ENCODE measurements at places on chromosomes 1 and 21. TPM values are rescaled to one million over a fixed set of nuclear protein-coding genes. Genes with fewer than 3 reads are reported as not detected.

Gene B3GALT2
- total RNA-seq = not detected

Gene DPM3
- total RNA-seq = 53.5 TPM

Gene COL6A1
- 375 TPM for total RNA-seq

Gene SPRR3
- not detected for total RNA-seq

- no peaks in the 10 kb centered on the region for H3K4me1 ChIP-seq
- H3K27ac ChIP-seq = no peak overlapping the region
- no peaks in the 10 kb centered on the region for H3K27me3 ChIP-seq
- H3K4me3 ChIP-seq = no peak overlapping the region
These were observed 16.5 kb upstream of the PARP1 start for GRCh38 chr1:226424221-226425003.

DNA sequence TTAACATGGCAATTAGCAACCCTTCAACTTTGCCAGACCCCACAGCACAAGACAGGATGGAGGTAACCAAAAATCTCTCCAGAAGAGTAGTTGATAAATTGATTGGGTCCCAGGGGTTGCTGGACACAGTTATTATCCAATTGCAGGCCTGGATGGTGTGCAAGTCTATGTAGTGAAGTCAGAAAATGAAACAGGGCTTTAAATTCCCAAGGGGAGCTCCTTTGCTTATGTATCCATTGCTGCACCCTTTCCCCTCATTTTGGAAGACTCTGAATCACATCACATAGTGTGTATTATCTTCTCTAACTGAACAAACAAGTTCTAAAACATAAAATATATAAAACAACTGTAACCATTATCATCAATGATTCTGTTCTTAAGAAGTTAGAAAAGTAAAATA, 550.2 kb downstream of the LMO4 start:
- H3K4me3 ChIP-seq = no peak overlapping the region
- H3K36me3 ChIP-seq = no peaks in the 10 kb centered on the region
- DNase-seq = no peak
- H3K4me1 ChIP-seq = no peaks in the 10 kb centered on the region
- no peak overlapping the region for H3K27ac ChIP-seq
- H3K27me3 ChIP-seq = no peaks in the 10 kb centered on the region

GRCh38 chr1:40976952-40977690, 2.4 kb upstream of the CTPS1 start:
- no peak overlapping the region for H3K4me3 ChIP-seq
- H3K36me3 ChIP-seq = no peaks in the 10 kb centered on the region
- H3K27ac ChIP-seq = no peak overlapping the region
- H3K4me1 ChIP-seq = no peaks in the 10 kb centered on the region
- no peaks in the 10 kb centered on the region for H3K27me3 ChIP-seq
- no peak for DNase-seq

DNA sequence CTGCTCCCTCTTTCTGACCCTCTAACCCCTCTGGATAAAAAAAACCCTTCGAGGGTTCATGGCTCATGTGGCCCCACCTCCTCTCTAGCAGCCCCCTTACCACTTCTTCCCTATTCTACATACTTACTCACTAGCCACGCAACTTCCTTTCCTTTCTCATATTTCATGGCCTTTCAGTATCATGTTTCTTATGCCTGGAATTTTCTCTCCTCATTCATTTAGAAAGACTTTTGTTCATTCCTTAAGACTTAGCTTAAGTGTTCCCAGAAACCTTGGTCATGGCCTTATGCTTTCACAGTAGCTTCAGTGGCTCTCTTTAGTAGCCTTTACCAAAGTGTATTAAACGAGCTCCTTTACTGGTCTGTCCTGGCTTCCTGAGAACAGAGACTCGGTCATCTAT, 6.1 kb downstream of the ACP6 start:
- H3K4me3 ChIP-seq = no peak overlapping the region
- no peaks in the 10 kb centered on the region for H3K27me3 ChIP-seq
- peaks cover 6% of the 10 kb centered on the region for H3K36me3 ChIP-seq
- H3K4me1 ChIP-seq = no peaks in the 10 kb centered on the region
- DNase-seq = no peak
- H3K27ac ChIP-seq = no peak overlapping the region

DNA sequence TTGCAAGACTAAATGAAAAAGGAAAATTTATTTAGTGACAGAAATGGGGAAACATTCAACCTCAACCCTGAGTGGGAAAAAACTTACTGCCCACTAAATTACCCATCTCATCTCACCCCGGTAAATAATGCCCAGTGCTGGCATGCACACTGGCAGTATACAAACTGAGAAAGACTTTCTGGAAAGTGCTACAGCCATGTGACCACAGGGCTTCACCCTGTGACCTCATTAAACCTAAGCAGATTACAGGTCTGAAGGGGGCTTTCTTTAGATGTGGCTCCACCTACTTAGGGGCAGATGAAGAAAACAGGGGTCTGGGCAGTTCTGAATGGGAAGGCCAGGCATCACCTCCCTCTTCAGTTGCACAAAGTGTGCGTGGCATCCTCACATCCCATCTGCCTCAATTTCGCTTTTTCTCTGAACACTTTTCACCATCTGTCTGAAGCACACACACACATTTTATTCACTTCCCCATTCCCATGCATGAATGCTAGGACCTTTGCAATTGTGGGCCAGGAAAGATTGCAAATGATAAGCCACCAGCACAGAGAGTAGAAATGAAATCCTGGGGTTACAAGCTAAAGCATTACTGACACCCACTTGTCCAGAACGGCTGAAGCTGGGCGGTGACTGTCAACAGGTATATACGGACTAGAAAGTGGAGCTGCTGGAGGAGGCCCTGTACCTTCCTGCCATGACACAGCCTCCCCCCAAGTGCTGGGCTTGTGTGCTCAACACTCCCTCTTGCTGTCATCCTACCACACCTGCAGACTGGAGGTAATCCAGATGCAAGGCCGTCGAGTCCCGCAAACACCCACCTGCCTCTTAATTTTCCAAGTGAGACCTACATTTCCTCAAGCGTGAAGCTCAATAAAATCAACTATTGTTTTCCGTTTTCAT, 2.7 kb downstream of the NADK start:
- H3K27me3 ChIP-seq = no peaks in the 10 kb centered on the region
- H3K36me3 ChIP-seq = peaks cover 25% of the 10 kb centered on the region
- H3K27ac ChIP-seq = no peak overlapping the region
- no peak for DNase-seq

GRCh38 chr1:246647113-246647512, 77.1 kb upstream of the SCCPDH start:
- no peak overlapping the region for H3K4me3 ChIP-seq
- DNase-seq = peak; percentile 91

DNA sequence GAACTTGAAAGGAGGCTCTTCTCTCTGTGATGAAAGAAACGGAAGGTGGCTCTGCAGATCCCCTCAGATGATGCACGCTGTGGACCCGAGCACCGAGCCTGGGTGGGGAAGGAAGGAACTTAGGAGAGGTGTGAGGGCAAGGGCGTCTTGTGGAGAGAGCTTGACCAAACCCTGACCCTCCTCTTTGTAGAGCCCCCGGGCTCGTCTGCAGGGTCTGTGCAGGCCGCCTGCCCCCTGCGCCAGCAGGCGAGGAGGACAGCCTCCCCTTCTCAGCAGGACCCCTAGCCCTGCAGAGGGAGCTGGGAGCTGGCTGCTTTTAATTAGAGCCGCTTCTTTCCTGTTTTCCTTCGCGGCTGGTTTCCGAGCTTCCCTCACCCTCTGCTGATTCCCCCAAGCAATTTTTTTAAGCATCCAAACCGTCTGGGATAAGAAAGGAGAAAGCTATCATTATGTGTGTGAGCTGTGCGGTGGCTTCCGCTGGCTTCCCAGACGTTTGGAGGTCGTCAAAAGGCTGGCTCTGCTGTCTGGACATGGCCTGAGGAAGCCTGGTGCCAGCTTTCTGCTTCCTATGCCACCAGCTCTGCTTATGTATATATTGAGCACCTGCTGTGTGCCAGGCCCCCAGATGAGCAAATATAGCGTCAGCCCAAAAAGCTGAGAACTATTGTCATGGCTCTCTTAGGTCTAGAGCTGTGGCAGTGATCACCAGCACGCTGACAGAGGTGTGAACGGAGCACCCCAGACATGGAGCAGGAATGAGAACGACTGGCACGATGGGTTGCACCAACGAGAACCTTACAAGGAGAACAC, 160.2 kb upstream of the IRF2BP2 start:
- peak overlapping the region; percentile 27 for H3K27ac ChIP-seq
- H3K36me3 ChIP-seq = no peaks in the 10 kb centered on the region
- H3K27me3 ChIP-seq = no peaks in the 10 kb centered on the region

DNA sequence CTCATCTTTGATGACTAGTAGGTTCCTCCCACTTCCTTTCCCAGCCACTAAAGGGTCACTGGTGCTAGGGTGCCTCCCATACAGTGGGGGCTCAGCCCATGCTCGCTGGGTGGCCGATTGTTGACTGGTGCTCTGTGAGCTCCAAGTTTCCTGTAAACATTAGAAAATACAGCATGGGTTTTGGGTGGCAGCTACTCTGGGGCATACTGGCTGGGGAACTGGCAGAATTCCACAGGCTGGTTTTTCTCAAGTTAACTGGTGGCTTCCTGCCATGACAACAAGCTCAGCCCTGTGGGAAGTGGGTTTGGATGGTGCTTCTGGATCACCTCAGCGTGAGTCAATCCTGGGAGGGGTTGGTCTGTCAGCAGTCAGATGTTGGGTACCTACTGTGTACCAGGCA, 28.7 kb upstream of the CRNN start:
- no peaks in the 10 kb centered on the region for H3K4me1 ChIP-seq
- H3K36me3 ChIP-seq = no peaks in the 10 kb centered on the region
- no peaks in the 10 kb centered on the region for H3K27me3 ChIP-seq
- H3K27ac ChIP-seq = no peak overlapping the region
- no peak overlapping the region for H3K4me3 ChIP-seq
- DNase-seq = no peak

- H3K4me3 ChIP-seq = no peak overlapping the region
- H3K27ac ChIP-seq = no peak overlapping the region
- no peak for DNase-seq
- H3K4me1 ChIP-seq = peaks cover 3% of the 10 kb centered on the region
These were observed 26.3 kb upstream of the NEK2 start for GRCh38 chr1:211701733-211702132.

DNA sequence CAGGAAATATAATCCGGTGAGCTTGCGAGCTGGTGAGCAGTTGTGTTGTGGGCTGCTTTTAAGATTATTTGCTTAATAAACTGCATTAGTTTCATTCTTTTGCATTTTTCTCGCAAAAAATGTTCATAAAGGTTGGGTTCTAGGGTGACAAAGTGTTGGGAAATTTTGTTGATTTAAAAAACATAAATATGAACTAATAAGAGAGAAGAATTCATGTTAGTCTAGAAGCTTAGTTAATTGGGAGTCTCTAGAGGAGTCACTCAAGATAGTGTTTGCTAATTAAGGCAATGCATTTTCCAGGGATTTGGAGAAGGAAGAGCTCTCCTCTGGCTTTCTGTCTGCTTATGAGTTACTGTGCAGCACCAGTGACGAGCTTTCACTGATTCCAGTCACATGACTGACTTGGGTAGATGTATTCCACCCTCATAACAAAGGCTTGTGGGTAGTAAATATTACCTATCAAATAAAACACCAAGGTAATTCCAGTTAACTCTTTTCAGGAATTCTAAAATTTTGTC, 417.0 kb downstream of the PTBP2 start:
- H3K4me1 ChIP-seq = peaks cover 8% of the 10 kb centered on the region
- H3K4me3 ChIP-seq = no peak overlapping the region
- no peaks in the 10 kb centered on the region for H3K27me3 ChIP-seq
- no peak for DNase-seq
- H3K36me3 ChIP-seq = no peaks in the 10 kb centered on the region
- H3K27ac ChIP-seq = no peak overlapping the region

- H3K36me3 ChIP-seq = peaks cover 6% of the 10 kb centered on the region
- no peak for DNase-seq
- no peaks in the 10 kb centered on the region for H3K27me3 ChIP-seq
These were observed 8.9 kb downstream of the MTF1 start for GRCh38 chr1:37850352-37850955.

DNA sequence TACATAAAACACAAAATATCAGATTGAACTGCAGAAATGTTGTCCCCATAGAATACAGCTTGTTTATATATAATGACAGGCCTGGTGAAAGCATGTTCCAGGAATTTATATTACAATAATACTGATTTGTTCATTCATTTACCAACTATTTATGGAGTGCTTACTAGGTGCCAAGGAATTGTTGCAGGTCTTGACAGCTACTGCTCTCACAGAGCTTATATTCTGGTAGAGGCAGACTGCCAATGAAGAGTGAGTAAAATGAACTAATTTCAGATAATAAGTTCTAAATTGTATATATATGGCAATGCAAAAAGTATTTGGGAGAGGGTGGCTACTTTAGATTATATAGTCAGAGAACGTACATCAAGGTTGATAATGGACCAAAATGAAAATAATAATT, 152.0 kb downstream of the COQ8A start:
- no peaks in the 10 kb centered on the region for H3K27me3 ChIP-seq
- no peak for DNase-seq
- H3K27ac ChIP-seq = no peak overlapping the region

GRCh38 chr1:208047476-208047934, 136.6 kb upstream of the CD34 start:
- no peak for DNase-seq
- peaks cover 100% of the 10 kb centered on the region for H3K36me3 ChIP-seq
- no peak overlapping the region for H3K4me3 ChIP-seq
- H3K4me1 ChIP-seq = peaks cover 8% of the 10 kb centered on the region

GRCh38 chr1:33392639-33393038, 38.3 kb downstream of the PHC2 start:
- H3K4me1 ChIP-seq = no peaks in the 10 kb centered on the region
- no peak overlapping the region for H3K27ac ChIP-seq
- DNase-seq = no peak
- no peaks in the 10 kb centered on the region for H3K36me3 ChIP-seq

GRCh38 chr1:239478069-239478468, 91.7 kb downstream of the CHRM3 start:
- H3K27ac ChIP-seq = no peak overlapping the region
- no peak overlapping the region for H3K4me3 ChIP-seq
- H3K27me3 ChIP-seq = no peaks in the 10 kb centered on the region
- no peaks in the 10 kb centered on the region for H3K4me1 ChIP-seq
- no peaks in the 10 kb centered on the region for H3K36me3 ChIP-seq
- no peak for DNase-seq

DNA sequence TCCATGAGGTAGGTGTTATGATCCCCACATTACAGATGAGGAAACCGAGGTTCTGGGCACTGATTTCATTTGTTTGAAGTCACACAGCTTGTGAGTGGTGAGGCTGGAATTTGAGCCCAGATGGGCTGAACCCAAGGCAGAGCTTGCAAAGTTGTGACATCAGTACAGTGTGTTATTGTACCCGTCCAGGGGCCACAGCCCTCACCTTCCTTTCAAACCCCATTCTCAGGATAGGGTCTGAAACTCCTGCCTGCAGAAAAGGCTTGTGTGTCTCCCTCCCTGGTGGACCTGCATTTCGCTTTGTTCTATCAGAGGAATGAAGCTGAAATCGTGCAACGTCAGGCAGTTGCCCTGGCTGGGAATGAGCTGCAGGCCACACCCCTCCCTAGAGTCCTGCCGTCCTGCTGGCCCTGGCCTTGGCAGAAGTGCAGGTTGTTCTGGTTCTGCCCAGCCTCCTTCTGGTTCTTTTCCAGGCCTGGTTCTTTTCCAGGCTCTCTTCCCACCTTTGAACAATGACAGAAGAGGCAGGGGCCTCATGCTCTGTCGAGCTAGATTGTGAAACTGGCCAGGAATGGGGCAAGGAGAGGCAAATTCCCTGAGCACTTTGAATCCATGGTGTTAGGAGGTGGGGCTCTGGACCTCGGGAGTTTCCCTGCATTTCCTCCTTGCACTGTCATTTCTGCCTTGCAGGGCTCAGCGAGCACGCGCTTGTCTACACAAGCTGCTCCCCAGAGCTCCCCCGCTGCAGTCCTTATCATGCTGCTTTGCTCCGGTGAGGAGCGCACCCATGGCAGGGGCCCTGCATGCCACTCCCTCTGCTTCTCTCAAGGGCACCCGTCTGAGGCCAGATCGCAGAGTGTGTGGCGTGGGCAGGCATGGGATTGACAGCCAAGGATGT, 8.2 kb upstream of the MYOM3 start:
- no peak overlapping the region for H3K27ac ChIP-seq
- H3K4me3 ChIP-seq = no peak overlapping the region
- H3K27me3 ChIP-seq = no peaks in the 10 kb centered on the region
- no peaks in the 10 kb centered on the region for H3K4me1 ChIP-seq
- no peak for DNase-seq
- H3K36me3 ChIP-seq = no peaks in the 10 kb centered on the region
